ENCODE measurements at places on chromosomes 5 and 9.

GRCh38 chr9:94014066-94014654 lies 59.0 kb upstream of the BARX1 start:
- no peak for DNase-seq

DNA sequence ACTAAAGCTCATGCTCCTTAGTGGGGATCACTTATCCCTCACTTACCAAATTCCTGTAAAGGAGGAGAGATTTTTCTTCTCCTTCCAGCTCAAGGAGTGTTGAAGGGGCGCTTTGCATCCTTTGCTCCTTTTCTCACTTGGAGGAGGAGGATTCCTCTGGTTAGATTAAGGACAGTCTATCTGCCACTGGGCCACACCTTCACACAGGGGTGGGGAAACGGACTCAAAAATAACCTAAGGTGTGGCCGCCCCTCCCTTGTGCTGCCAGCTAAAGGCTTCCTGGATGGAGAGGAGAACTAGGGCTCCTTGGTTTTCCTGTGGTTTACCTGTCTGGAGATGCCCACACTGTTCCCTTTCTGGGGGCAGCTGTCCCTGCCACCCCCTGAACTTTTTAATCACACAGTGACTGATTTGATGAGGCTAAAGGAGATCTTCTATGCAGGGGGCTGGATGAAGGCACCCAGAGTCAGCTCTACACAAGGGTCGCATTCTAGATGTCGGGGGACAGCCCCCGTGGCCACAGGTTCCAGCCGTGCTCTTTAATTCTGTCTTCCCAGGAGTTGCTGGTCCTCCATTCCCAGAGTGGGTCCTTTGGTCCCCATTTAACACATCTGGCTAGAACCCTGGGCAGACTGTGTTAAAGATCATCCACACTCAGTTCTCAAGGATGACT lies 14.4 kb downstream of the GLRX start:
- DNase-seq, result no peak

DNA sequence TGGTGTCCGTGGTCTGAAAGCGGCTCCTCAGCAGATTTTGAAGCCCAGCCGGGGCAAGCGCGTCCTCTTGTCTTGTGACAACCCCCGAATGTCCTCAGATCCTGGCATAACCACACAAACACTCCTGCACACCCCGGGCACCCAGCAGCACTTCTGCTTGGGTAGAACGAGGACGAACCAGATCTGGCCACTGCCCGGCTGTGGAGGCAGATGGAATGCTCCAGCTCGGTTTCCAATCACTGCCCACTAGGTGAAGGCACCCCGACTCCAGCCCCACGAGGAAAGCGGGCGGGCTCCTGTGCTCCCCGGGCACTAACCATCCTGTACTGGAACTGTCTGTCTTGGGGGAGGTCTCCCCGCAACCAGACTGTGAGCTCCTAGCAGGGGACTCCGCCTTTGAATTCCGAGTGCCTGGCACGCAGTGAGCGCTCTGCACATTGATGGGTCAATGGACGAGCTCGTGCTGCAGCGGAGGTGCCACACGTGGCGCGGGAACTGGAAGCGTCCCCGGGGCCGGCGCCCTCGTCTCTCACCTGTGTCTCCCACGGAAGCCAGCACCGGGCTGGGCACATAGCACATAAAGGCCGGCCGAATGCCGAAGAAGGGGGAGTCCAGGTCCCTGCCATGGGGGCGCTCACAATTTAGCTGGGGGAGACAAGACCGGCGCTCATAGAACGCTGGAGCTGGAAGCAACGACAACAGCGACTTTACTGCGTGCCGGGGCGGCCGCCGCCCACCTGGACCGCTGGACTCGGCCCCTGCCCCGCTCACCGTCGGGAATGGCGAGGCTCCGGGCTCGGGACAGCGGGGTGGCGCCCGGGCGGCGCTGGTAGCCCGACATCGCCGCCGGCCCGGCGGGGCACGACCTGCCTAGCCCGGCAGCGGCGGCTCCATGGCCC lies 608 bp downstream of the ENTR1 start:
- peak; percentile 46 for DNase-seq

- no peak for DNase-seq
Observed at GRCh38 chr5:59491945-59492344, 401.6 kb downstream of the PDE4D start.

DNA sequence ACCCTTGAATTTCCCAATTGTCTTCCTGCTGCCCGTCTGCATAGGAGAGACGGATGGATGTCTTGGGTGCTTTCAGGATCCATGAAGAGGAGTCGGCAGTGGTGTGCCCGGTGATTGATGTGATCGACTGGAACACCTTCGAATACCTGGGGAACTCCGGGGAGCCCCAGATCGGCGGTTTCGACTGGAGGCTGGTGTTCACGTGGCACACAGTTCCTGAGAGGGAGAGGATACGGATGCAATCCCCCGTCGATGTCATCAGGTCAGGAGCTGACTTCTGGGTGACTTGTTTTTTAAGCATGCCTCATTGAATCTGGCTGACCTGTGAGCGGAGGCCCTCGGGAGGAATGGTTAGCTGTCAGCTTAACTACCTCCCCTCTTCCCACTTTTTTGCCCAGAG lies 24.2 kb downstream of the GALNT12 start:
- DNase-seq, result no peak

DNA sequence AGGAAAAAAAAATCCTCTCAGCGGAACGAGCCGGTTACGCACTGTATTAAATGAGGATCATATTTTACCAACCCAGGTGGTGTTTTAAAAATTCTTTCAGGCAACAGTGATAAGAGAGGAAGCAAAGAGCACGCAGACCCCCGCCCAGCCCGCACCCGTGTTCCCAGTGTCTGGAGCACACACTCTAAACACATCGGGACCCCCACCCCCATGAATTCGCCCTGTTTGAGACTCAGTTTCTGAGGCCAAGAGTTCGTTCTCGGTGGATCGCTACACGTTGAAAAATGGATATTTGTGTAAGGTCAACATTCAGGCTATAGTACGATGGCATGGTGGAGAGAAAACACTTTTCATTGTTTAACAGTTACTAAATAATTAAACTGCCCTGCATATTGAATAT lies 196.3 kb downstream of the MEF2C start:
- DNase-seq, result no peak

DNA sequence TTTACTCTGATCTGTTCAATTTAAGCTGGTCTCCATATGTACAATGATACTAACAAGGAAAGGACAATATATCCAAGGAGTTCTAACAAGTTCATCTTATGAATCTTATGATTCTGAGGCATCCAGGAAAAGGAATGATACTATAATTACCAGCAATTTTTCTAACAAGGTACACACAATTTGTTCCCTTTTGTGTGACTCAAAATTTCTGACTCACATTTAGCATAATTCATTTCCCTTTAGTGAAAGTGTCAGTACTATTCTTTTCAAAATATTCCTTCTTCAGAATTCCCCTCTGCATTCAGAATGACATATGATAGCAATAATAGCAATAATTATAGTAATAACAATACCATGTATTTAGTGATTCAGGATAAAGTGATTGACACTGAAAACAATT lies 594.8 kb downstream of the DMRTA1 start:
- no peak for DNase-seq

GRCh38 chr9:114732823-114733222 lies 50.8 kb upstream of the TEX48 start:
- DNase-seq, result no peak

DNA sequence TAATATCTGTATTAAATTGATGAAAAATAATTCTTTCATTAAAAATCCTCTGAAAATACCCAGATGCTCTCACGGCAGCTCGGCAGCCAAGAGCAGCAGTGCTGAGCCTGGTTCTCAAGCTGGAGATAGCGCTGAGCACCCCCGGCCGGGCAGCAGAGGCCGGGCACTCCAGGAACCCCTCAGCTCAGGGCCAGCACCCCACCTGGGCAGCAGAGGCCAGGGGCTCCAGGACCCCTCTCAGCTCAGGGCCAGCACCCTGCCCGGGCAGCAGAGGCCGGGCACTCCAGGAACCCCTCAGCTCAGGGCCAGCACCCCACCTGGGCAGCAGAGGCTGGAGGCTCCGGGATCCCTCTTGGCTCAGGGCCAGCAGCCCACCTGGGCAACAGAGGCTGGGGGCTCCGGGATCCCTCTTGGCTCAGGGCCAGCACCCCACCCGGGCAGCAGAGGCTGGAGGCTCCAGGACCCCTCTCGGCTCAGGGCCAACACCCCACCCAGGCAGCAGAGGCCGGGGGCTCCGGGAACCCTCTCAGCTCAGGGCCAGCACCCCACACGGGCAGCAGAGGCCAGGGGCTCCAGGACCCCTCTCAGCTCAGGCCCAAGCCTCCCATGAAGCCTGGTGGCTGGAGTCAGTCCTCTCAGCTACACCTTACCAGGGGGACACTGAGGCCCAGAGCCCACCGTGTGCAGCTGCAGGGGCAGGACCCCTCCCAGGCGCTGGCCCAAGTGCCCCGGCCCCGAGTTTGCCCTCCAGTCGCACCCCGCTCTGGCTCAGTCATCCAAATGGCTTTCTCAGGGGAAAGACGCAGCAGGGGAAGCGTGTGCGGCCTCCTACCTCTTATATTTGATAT lies 21.7 kb downstream of the CLPTM1L start:
- DNase-seq, result no peak

- DNase-seq, result peak; percentile 37
Observed at GRCh38 chr9:88741335-88741734, 206.4 kb downstream of the NXNL2 start.

- DNase-seq, result no peak
Observed at GRCh38 chr9:100595391-100596199, 17.7 kb downstream of the CAVIN4 start.

DNA sequence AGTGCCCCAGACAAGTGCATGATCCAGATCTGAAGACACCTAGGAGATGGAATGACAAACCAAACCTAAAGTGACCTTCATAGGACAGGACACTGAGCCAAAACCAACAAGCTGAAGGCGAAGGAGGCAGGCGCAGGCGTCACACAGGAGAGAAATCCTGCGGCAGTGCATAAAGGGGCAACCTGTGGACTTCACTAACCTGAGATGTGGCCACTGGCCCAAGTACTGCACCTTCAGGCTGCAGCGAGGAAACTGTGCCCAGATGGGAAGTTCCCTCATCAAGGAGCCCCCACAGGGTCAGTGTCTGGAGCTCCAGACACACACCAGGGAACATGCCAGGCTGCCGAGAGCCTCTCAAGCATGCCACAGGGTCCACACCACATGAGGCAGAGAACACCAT lies 3.7 kb downstream of the IPPK start:
- no peak for DNase-seq

DNA sequence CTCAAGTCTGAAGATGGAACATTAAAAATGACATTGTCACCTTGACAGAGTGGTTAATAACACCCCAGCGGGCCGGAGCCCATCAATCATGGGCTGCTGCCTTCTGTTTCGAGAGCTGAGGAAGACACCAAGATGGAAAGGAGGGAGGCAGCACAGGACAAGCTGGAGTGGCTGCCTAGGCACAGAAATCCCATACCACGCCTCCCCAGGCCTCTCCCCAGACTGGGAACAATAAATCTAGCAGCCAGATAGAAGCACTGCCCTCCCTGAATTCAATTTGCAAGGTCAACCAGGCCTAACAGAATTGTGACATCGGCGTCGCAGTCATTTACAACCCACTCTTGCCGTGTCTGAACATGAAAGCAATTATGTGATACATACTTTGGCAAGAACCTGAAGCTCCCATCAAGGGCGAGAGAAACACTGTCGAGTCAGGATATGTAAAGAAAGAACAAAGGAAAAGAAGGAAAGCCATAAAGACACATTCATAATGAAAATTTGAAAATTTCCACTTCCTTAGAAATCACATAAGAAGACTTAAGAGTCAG lies 35.4 kb upstream of the ZNF354A start:
- DNase-seq, result no peak

DNA sequence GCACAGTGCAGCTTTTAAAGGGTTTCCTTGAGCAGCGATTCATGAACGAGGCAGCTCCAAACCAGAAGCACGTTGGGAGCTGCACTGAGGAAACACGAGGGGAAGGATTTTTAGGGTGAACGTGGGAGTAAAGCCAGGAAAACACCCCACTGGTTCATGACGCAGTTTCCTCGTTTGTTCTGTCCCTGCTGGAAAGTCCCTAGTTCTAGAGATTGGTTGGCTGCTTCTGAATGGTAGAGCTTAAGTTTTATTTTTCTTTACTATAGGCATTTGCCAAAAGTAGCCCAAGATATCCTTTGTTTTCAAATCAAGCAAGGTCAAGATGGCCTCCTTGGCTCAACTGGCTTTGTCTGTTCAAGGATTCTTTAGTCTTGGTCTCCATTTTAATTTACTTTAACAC lies 116.5 kb upstream of the CACNA1B start:
- peak; percentile 18 for DNase-seq

DNA sequence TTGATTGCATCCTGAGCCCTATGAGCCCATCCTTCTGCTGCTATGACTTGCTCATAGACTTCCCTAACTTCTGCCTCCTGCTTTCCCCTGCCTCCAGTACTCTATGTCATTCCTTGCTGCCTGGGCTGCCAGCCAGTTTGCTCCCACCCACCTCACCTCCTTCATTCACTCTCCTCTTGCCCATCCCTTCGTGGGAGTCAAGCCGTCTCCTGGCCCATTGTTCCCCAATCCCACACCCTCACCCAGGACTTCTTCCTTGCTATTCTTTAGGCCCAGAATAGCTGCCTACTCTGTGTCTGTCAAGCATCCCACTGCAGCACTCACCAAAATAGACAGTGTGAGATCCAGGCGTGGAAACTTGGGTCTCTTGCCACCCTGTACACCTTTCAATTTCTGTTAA lies 131.0 kb downstream of the RASGRF2 start:
- DNase-seq, result no peak

GRCh38 chr5:145433077-145433476 lies 402.1 kb downstream of the PRELID2 start:
- no peak for DNase-seq

DNA sequence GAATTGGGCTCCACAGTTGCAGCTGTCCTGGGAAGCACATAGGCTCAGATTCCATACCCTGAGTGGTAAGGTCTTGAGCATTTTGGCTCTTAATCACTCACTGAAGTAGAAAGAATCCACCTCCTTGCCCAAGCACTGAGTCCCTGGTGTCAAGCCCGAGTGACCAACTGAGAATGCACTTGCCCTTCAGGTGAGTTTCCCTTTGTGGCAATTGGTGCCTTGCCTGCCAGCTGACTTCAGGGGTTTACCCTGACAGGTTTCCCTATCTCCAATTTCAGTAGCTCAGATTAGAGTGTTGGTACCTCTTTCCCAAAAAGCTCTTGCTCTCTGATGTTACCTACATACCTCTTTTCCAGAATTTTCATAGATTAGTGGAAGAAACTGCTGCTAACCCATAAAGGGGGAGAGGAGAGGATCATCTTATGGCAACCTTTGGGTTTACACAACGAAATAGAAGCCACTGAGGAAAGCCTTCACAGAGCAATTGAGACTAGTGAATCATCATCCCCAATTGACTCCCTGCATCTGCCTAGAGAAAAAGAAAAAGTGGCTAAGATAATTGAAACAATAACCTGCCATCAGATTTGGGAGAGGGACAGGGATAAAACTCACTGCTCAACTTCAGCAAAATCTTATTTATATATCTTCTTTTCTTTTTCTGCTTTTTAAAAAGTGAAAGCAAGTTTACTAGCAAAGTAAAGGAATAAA lies 48.6 kb downstream of the CCL28 start:
- no peak for DNase-seq

GRCh38 chr9:111068383-111068730 lies 30.1 kb upstream of the LPAR1 start:
- DNase-seq, result no peak

GRCh38 chr9:68951879-68952659 lies 61.8 kb downstream of the PRKACG start:
- DNase-seq, result no peak
